Stimulated activated CD8-positive, alpha-beta memory T cell treated with anti-CD3 and anti-CD28 coated beads, Interleukin-4, amount 100 ng/mL, for 48 hours (primary cell): ENCODE measurements at places on chromosomes 11 and 22.

- no peak for DNase-seq
Observed at GRCh38 chr11:134486704-134487103, 74.7 kb upstream of the B3GAT1 start.

DNA sequence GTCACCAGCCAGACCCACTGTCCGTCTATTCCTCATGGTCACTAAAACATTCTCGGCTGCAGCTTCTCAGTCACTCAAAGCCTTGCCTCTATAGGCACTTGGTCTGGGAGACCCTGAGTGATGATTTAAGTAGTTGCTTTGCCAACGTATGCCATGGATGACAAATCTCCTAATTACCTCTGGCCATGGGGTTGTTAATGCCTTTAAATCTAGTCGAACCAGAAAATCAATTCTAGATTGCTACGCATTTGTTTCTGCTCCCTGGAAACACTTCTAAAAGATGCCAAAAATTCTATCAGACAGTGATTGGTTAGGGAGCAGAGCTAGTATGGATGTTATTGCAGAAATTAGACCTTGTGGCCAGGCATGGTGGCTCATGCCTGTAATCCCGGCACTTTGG lies 57.0 kb upstream of the RTL6 start:
- DNase-seq = no peak

DNA sequence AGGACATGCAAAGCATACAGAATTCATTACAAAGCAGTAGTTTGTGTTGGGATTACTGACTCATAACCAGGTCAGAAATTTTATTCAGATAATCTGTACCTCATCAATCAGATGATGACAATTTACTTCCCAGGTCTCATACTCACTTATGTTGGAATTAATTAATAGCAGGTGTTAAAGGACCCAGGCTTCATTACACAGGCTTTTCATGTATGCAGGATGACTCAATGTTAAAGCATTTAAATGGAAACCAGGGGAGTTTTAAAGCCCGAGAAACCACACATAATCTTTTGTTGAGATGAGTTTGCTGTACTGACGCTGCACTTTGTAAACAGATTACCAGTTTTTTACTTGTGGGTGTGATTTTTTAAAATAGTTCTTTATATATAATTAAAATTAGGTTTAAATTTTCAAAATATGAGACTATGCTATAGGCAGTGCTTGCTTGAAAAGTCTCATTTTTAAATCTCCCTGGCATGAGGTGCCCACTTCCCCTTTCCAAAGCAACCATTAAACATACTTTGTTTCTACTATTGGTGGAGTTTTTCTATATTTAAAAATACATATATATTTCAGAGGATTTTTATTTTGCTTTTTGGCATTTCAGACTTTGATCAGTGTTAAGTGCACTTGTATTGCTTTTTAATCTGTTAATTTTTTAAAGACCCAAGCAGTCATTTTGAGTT lies 41.0 kb downstream of the CEP57 start:
- no peak for DNase-seq

GRCh38 chr11:117259417-117259816 lies 26.9 kb downstream of the RNF214 start:
- no peak for DNase-seq

DNA sequence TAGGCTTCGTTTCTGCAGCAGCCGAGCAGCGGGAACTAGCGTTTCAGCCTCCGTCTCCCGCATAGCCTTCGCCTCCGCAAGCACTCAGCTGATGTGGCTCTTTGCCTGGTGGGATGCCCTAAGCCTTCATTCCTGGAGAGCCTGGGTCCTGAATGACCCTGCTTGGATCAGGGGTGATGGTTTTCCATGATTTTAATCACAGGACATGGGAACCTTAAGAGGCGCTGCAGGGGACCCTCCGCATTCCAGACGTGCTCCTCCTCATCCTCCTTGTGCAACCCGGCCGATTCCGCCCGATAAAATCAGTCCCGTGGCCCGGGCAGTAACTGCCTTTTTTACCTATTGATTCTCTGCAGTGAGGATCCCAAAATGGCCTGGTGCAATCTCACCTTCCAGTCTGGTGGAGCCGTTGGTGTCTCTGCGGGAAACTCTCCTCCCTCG lies 8.2 kb downstream of the C11orf21 start:
- DNase-seq = peak; percentile 16

GRCh38 chr11:128482512-128483191 lies 104.7 kb downstream of the ETS1 start:
- DNase-seq = peak; percentile 69

DNA sequence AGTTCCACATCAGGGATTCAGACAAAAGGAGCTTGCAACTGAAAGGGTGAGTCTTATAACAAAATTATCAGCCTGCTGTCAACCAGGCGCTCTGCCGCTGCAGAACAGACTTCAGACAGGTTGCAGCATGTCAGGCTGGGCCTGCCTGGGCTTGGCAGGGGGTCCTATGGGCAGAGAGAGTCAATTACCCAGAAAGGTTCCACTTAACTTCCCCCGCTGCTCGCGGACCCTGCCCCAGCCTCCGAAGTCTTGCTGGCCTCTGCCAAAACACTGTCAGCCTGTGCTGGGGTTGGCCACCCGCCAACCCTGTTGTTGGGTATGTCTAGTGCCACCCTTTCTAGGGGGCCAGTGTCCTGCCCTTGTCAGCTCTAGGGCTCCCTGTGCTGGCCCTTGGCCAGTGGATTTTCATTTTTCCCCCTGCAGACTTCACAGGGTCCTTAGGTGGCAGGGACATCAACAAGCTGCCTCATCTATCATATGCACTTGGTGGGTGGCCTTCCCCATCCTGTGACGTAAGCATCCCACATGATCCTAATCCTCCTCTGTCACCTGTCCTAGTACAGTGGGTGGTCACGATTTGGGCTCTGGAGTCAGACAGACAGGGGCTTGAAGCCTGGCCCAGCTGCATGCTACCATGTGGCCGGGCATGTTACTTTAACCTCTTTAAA lies 166.5 kb upstream of the CADM1 start:
- no peak for DNase-seq

DNA sequence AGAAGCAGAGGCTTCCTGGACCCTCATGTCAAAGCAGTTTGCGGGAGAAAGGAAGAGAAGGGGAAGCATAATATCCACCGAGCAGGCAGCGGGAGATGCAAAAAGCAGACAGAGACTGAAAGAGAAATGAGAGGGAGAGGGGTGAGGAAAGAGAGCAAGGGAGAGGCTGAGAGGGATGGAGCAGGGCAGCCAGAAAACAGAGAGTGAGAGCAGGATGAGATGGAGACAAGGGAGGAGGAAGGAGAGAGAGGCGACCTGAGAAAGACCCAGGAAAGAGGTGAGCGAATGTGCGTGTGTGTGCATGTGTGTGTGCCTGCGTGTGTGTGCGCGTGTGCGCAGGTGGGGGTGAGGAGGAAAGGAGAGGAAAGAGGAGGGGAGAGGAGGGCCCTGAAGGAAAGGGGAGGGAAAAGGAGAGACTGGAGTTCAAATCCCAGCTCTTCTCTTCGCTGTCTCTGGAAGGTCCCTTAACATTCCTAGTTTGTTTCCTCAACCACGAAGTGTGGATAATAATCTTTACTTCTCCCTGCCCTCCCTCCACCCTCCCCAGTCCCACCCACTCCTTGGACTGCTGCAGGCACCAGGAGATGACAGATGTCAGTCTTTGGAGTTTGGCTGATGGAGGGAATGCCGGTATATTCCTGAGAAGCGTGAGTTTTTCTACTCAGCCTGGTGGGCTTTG lies 67.9 kb downstream of the ISX start:
- DNase-seq = no peak

DNA sequence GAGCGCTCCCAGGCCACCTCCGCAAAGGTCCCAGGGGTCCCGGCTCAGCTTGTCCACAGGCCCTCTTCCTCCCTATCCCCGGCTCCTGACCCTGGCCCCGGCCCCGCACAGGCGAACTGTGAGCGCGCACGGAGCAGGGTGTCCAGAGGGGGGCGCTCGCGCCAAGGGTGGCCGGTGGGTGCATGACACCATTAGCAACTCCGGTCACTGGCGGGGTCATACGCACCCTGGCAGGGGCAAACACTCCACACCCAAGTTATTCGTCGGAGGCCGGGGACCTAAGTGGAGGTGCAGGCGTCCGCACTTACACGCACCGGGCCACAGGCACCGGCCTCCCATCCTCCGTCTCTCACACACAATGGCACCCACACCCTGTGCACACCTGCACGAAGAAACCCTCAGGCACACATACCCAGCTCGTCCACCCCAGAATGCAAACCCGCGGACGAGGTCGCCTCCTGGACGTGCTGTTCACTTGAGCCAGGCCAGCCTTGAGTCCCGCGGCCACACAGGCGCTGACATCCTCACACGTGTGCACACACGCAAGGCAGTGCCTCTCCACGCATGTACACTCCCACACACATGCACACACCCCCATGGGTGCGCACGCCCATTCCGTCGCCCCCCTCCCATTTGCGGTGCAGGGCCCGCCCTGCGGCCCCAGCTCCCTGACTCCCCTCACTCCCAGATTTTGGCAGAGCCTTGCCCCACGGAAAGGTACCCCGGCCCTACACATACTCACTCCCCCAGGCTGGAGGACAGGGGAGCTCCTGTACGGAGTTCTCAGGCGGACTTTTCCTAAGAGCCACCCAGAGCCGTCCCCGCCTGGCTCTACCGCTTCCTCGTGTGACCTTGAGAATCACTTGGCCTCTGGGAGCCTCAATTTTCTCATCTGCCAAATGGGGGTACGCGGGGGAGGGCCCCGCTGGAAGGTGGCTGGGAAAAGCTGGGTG lies at the start of gene RASGRP2:
RASGRP2 (minus strand) TSS at position 552 of the 953 bp plus-strand sequence. CDS start 1,276 bp downstream, outside the sequence.
- peak; percentile 91 for DNase-seq

DNA sequence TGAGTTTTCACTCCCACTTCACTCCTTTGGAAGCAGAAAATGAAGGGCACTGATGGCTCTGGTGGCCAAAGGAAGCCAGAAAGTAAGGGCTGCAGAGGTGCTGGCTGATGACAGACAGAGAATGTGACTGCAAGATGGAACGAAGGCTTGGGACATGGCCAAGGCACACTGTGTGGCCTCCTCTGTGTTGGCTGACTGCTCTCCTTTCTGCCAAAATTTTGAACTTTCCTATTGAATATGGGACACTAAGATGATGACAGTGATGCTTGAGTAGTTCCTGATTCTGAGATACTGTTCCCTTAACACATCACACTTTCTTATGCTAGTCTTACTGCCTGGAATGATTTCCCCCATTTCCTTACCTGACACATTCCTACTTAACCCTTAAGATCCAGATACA lies 156.4 kb downstream of the SWAP70 start:
- DNase-seq = no peak

GRCh38 chr11:74806267-74806666 lies 57.6 kb downstream of the RNF169 start:
- DNase-seq = no peak

DNA sequence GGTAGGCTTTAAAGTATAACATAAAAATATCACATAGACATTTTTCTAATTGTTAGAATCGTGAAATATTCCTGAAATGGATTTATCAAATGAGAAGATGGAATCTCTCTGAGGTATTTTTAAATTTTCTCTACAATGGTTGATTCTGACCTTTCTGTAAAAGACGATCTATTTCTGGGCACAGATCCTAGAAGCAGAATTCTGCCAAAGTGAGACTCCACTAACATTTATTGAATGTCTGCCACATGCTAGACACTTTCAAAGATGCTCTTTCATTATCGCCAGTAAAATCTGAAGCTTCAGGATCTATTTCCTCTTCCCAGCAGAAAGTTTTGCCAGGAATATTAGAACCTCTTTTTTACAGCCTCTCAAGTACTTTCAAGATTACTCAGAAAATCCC lies 64.1 kb upstream of the TMEM45B start:
- no peak for DNase-seq

DNA sequence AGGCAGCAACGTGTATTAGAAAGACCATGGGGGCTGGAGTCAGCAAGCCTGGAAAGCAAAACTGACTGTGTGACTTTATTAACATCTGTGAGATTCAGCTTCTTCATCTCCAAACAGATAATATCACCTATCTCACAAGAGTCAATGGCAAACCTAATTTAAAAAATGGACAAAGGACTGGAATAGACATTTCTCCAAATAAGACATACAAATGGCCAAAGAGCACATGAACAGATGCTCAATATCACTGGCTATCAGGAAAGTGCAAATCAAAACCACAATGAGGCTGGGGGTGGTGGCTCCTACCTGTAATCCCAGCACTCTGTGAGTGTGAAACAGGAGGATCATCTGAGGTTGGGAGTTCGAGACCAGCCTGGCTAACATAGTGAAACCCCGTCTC lies 69.6 kb downstream of the CLPB start:
- no peak for DNase-seq
